ENCODE measurements at places on chromosomes 7 and 10.

- DNase-seq, result no peak
Observed at GRCh38 chr10:31721096-31721495, 207.5 kb downstream of the ARHGAP12 start.

DNA sequence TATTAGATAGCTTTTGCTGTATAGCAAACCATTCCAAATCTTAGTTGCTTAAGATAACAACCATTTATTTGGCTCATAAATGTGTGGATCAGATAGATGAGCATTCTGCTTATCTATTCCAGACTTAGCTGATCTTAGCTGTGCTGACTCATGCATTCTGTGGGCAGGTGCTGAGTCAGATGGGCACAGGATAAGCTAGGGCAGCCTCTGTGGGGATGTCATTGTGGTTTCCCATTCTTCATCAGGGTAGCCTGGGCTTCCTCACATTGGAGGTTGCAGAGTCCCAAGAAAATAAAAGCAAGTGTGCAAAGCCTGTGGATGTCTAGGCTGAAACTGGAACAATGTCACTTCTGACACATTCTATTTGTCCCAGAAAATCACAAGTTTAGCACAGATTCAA, 917.0 kb downstream of the TYW1 start:
- DNase-seq, result no peak

GRCh38 chr7:31735991-31736982, 49.3 kb downstream of the PPP1R17 start:
- peak; percentile 77 for DNase-seq

DNA sequence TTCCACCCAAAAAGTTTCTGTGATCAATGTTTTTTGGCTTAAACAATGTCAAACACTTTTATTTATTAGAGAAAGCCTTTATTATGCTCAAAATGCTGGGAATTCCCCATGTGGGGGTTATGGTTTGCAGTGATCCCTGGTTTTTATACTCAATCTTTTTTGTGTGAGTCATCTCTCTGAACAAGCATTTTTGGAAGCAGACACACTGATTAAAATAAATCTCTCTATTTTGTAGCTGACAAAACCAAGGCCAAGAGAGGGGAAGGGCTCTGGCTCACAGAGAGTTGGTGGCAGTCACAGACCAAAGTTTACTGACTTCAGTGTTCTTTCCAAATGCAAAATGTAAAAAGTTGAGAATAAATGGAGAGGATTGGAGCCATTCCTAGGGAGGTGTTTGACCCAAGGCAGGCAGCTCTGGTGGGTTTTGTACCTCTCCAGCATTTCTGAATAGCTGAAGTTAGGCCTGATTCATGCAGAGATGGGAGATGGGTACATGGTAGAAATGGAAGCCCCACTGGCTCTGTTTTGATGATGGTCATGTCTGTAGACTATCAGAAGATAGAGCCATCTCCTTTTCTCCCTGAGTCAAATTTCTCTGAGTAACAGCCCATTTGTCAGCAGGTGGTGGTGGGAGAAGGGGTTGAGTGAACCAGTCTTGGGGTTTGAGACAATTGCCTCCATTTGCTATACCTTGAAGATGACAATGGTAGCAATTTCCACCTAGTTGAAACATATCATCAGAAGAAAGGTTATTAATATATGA, 45.4 kb upstream of the NAMPT start:
- DNase-seq, result peak; percentile 42

GRCh38 chr7:36278620-36279172, 111.0 kb upstream of the ANLN start:
- DNase-seq, result peak; percentile 70

DNA sequence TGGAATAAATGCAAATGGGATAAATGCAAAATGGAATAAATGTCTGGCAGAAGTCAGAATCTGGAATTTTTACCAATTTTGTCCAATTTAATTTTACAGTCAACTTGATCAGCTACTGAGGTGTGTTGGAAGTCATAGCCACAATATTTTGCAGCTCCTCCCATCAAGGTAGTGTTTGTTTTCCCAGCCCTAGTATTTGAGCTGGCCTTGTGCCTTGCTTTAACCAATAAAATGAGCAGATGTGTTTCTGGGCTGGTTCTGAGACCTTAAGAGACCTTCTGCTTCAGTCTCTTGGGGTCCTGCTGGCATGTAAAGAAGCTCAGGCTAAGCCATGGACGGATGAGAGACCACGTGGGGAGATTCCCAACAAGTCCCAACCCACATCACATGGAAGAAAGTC, 42.7 kb upstream of the RSBN1L start:
- no peak for DNase-seq

DNA sequence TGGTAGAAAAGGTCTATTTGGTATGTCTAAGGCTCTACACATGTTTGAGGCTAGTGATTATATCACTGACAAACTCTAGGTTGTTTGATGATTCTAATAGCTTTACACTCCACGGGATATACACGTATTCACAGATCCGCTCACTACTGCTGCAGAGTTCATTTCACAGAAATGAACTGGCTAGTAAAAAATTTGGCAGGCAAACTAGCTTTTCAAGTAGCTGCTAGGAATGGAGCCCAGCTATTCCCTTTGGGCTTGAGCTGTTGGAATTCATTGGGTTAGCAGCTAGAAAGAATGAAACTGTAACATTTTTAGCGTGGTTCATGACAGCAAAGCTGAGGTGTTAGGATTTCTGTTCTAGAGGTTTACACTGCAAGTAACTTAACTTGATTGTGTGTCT, 37.6 kb downstream of the R3HCC1L start:
- DNase-seq, result peak; percentile 56

GRCh38 chr7:132872034-132872433, 209.9 kb downstream of the CHCHD3 start:
- DNase-seq, result no peak

DNA sequence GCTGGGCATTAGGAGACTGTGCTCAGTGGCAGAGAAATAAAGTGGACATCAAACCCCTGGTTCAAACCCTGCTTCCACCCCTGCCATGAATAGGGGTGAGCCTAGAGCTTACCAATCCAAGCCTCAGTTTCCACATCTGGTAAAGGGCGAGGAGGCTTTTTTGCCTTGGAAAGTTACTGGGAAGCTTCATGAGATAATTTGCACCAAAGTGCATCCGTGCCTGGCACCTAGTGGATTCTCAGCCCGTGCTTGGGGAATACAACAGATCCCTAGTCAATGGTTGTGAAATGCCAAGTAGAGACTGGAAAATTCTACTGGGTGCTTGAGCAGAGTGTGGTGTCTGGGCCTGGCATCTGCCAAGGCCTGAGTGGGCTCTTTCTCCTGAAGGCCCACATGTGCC, 158.7 kb upstream of the ZMIZ1 start:
- no peak for DNase-seq

DNA sequence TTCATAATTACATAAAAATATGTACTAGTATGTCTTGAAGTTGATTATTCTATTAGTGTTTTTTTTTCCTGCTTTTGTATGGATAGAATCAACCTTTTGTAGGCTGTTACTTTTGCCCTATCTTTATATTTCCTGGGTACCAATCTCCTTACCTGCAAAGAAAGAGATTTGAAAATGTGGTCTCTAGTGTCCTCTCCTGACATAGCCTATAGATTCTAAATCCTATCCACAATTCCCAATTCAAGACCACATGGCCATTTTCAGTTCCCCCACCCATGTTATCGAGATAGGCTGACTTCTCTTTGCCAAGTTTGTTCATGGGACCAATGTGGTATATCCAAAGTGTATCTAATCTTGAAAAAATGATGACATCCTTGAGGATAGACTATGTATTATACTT, 269.4 kb upstream of the SEMA3D start:
- DNase-seq, result no peak

- no peak for DNase-seq
Observed at GRCh38 chr7:142053988-142054387, 57.5 kb upstream of the MGAM2 start.

GRCh38 chr10:44946205-44946604, 13.4 kb upstream of the RASSF4 start:
- DNase-seq, result no peak

- no peak for DNase-seq
Observed at GRCh38 chr7:128892521-128893250, 17.8 kb downstream of the KCP start.

- DNase-seq, result peak; percentile 37
Observed at GRCh38 chr7:29563590-29564495, at the start of gene PRR15. Gene PRR15 (plus strand): TSS chr7:29563835. CDS start chr7:29566330, 2,495 bp downstream.

GRCh38 chr7:113246738-113247137, 128.4 kb upstream of the SMIM30 start:
- DNase-seq, result no peak

- DNase-seq, result peak; percentile 69
Observed at GRCh38 chr10:7260412-7260900, 150.4 kb downstream of the SFMBT2 start.

DNA sequence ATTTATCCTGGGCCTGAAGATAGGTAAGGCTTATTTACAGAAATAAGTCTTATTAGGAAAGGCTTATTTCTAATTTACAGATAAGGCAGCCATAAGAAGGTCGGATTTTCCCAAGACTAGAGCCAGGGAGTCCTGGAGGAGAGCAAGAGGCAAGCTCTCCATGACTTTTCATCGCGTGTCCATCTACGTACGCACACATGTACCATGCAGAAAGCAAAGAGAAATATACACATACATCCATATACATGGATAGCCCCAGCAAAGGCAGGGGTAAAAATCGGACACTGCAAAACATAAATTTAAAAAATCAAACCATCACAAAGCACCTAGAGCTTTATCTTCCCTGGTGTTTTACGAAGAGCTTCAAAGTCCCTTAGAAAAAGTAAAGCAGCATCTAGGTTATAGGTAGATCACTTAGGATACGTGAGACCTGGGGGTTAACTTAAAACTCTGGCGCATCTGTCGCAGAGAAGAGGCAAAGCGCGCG, 25.8 kb upstream of the ZRANB1 start:
- no peak for DNase-seq

DNA sequence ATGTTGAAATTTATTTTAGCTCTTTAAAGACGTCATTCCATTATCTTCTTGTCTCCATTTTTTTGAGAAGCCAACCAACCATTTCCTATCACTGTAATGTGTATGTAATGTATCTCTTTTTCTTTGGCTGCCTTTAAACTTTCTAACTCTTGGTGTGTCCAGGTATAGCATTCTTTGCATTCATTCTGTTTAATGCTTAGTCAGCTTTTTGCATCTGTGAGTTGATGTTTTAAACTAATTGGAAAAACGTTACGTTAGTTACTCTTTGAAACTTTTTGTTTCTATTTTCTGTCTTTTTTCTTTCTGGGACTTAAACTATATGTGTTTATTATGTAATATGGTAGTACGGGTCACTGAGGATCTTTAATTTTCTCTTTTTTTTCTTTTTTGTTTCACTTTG, 77.4 kb upstream of the PPP1R9A start:
- DNase-seq, result no peak

DNA sequence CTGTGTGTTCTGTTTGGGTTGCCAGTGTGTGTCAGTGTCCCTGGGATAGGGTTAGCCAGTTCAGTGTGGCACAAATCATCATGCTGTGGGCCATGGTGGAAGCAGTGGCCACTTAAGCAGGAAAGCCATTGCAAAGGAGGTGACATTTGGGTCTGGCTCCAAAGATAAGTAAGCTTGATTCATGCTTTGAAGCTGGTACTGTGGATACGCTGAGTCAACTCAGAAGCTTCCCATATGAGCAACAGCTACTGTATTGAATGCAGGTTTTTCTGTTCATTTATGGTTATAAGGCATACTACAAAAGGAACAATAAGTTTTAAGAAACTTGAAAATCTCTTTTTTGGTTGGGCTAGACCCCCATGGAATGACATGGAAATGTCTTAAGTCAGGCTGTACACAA, 143.1 kb downstream of the BMPER start:
- no peak for DNase-seq

- no peak for DNase-seq
Observed at GRCh38 chr7:157335991-157336382, 817 bp upstream of the DNAJB6 start.

DNA sequence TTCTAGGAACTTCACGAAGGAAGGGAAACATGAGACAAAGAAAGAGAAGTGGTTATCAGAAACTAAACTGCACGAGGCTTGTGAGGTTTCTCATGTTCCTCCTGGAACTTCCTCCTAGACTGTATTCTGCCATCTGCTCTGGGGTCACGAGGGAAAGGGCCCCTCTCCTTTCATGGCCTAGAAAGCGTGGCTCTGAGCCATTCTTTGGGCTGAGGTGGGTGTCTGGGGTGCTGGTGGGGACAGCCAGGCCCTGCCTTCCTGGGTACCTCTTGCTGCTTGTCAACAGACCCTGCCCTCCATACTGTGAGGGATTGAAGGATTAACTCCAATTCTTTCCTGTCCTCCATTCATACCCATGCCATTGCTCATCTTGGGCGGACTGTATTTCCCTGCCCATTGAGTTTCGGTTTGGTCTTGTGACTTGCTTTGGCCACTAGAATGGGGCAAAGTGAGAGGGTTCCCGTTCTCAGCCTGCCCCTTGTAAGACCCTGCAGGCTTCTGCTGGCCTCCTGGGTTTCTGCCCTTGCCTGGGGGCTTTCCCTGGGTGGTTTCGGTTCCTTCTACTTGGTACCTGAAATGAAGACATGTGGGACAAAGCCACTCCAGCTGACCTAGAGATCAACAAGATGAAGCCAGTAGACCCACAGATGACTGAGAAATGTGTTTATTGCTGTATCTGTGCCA, 14.9 kb upstream of the GIMAP8 start:
- no peak for DNase-seq

DNA sequence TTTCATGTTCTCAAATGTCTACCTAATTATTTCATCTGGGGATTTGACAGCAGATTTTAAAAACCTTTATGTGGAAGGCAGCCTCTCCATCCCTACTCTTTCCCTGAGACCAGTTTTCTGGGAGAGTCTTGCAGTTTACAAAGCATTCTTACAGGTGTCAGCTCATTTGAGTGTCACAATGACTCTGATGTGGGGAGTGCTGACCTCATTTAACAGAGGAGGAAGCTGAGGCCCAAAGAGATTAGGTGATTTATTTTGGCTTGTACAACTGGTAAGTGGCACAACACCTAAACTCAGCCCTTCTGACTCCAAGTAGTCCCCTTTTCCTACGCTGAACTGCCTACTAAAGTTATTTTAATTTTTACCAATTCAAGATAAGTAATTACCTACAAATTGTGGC, 33.3 kb upstream of the MAT1A start:
- no peak for DNase-seq

DNA sequence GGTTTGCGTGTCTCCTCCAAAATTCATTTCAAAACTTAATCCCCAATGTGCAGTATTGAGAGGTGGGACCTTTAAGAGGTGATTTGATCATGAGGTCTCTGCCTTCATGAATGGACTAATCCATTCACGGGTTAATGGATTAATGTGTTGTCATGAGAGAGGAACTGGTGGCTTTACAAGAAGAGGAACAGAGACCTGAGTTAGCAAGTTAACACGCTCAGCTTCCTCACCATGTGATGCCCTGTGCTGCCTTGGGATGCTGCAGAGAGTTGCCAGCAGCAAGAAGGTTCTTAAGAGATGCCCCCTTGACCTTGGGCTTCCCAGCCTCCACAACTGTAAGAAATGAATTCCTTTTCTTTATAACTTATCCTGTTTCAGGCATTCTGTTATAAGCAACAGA, 3.7 kb upstream of the TCTN3 start:
- no peak for DNase-seq

All from AG20443 (cell line).